ENCODE measurements at places on chromosomes 5 and 9.

DNA sequence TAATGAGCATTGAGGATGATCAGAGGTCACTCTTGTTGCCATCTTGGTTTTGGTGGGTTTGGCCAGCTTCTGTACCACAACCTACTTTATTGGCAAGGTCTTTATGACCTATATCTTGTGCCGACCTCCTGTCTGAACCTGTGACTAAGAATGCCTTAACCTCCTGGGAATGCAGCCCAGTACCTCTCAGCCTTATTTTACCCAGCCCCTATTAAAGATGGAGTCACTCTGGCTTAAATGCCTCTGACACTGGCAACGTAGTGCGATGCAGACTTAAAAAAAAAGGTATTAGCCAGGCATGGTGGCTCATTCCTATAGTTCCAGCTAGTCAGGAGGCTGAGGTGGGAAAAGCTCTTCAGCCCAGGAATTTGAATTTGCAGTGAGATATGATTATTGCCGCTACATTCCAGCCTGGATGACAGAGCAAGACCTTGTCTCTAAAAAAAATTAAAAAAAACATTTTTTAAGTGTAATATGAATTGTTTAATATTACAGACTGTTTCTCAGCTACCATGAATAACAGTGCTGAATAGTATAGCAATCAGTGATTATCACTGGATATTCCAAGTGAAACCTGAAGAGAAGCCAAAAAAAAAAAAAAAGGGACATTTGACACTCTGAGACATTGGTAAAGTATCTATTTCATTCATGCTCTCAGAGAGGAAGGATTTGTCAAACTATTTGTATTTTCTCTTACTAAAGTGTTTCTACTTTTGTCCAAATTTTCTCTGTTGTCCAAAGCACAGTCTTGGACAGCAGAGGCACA lies 18.3 kb upstream of the STOM start:
- DNase-seq = no peak

DNA sequence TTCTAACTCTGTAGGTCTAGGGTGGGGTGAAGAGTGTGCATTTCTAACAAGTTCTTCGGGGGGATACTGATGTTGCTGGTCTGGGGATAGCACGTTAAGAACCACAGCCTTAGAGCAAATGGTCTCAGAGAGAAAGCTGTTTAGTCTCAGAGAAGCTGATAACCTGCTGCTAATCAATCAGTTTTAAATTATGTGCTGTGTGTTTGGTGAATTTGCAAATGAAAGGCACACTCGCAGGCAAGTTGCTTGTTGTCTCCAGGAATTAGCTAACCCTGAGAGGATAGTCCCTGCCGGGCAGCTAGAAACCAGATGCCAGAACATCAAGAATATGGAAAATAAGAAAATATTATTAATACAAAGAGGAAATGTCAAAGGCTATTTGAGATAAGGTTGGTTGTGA lies 79.2 kb downstream of the DMRT2 start:
- DNase-seq = no peak

DNA sequence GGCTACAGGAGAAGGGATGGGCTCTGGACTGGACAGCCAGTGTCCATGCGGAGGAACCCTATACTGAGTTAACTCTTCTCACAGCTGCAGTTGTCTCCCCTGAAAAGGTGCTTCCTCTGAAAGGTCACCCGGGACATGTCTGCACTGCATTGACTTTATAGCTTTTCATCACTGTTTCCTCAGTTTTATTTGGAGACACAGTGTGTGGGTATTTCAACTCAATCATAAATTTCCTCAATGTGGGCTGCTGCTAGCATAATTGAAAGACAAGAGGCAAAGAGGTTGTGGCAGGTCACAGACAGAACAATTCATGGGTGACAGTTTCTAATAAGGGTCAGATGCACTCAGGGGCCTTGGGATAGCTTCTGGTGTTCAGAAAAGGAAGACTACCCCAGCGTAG lies 336.8 kb downstream of the KDM4C start:
- DNase-seq = no peak

- peak; percentile 40 for DNase-seq
These were observed 124.6 kb upstream of the TAF11L2 start for GRCh38 chr5:17373406-17373805.

DNA sequence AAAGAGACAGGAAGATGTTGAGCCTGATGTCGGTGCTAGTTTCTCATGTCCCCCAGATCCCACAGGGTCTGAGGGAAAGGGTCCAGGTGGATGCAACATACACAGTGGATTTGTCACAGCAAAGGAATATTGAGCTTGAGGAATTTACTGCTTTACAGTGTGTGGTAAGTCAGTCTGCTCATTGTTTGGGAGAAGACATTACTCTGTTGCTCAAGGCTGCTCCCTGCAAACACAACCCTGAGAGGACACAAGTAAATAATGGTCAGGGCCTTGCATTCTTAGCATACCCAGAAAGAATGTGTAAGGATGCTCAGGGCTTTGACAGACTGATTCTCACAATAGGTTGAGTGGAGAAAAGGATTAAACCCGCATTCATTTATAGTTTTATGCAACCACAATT lies 7.3 kb upstream of the MAN2A1 start:
- no peak for DNase-seq

- DNase-seq = peak; percentile 26
These were observed 686.5 kb upstream of the DMAC1 start for GRCh38 chr9:8486095-8486494.

DNA sequence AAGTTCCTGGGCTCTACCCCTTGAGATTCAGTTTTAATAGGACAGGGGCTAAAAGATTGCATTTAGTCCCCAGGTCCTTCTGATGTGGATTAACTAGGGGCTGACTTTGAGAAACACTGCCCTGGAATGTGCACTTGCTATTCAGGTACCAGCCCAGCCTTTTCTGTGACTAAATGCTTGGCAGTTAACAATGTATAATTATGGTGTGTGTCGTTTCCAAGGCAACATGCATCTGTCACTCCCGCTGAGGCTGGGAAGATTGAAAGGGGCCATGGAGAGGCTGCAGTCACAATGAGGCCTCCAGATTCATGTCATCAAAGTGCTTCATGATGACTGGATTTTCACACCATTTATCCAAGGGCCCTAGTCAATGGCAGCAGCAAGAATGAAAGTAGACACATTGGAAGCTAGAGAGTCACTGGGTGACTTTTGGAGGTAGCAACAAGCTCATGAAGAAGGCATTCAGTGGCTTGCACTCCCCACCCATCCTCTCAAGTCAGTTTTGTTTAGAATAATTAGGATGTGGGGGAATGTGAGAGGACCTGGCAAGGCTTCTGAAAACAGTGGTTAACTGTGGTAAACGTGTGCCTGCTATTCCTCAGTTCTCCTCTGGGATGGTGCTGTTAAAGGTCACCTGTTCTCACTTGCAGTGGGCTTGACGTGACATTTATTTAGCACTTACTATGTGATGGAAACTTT lies 28.3 kb downstream of the RAI14 start:
- no peak for DNase-seq

DNA sequence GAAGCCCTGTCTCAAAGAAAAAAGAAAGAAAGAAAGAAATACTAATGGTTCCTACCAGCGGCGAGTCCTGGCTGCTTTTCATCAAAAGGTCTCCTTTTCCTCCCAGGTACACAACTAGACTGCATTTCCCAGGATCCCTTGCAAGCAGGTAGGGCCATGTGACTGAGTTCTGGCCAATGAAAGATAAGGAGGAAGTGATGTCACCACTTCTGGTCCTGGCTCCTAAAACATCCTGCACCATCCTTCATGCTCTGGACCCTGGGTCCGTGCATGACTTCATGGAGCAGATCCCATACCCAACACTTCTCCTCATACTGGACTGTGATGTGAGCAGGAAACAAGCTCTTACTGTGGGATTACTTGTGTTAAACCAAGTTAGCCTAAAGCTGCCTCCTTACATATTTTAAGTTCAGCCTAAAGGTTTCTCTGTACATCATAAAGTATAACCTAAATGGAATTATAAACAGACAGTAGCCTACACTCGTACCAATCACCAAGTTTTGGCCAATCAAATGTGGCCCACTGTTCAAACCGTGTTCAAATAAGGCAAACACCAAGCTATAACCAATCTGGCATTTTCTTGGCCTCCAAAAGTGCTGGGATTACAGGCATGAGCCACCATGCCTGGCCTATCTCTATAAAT lies 30.2 kb upstream of the FUBP3 start:
- no peak for DNase-seq

GRCh38 chr5:17089690-17090089 lies 127.7 kb upstream of the BASP1 start:
- DNase-seq = no peak

GRCh38 chr5:76849419-76850291 lies at the start of gene S100Z:
Gene S100Z, plus strand, starts transcription at chr5:76850014. Its CDS starts 25,346 bp downstream, at chr5:76875360.
- peak; percentile 39 for DNase-seq

- DNase-seq = no peak
These were observed 16.4 kb upstream of the ADAMTSL1 start for GRCh38 chr9:18457510-18457909.

DNA sequence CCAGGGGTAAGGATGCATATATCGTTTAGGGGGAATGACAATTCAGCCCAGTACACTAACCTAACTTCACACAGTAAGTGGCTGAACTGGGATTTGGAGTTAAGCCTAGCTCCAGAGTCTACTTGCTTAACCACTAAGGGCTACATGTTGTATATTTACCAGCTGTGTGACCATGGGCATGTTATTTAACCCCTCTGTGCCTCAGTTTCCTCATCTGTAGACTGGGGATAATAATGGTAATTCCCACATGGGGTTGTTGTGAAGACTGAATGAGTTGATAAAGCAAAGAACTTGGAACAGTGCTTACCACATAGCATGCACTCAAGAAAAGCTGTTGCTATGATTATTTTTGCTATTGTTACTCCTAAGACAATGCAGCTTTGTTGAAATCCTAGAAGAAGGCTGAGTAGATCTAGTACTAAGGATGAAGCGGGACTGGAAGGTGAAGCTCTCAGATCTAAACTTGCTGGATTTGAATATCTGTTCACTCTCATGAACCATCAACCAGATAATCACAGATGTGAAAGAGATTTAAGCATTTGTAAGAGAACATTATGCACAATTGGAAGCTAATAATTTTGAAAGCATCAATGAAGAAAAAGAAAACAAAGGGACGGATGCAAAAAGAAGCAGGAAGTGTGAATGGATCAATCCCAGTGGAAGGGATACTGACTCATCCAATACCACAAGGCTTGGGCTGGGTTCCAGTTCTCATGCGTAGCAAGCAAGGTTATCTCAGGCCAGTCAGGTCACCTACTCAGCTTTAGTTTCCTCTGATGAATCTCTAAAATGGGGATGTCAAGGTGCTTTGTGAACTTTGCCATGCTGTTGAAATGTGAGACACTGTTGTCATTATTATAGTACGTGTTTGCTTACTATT lies 78.5 kb upstream of the TBC1D2 start:
- no peak for DNase-seq

- no peak for DNase-seq
These were observed 410.3 kb downstream of the DTWD2 start for GRCh38 chr5:118578093-118578492.

DNA sequence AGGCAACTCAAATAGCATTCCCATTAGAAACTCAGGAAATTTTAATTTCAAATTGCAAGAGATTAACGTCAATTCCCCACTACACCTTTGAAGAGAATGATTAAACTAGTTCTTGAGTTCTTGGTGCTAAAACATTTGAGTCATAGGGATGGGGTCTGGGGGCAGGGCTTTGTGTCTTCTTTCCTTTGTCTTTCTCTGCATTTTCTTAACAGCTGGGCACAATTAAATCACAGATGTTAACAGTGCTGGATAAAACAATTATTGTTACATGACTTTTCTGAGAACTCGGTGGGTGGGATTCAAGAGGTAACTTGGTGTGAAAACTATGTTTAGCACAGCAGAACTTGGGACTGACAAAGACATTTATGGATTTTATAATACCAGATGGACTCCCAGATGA lies 351.9 kb upstream of the TNC start:
- no peak for DNase-seq

DNA sequence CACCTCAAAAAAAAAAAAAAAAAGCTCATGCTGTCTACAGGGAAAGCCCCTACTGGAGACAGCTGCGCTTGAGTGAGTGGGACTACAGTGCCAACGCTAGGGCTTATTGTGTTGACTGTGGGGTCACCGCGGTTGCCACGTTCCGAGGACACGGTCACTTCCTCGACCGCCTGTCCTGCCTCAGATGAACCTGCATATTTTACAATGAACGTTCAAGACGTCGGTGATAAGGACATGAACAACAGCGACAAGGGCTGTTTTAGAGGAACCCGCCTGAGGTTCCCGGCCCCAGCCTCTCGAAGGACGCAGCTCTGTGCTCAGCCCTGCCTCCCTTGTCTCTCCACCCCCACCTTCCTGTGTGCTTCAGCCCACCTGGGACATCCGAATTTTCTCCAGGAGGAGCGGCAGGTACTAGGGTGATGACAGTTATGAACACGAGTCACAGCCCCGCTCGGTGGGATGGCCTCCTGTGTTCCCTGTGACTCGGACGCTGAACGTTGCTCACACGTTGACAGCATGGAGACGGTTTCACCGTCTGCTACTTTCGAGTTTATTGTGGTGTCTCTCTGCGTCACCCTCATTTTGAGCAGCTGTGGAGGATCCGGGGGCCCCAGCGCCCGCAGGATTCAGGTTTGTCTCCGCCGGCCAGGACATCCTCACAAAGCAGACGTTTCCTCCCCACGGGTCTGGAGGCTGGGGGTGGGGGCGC lies 11.3 kb upstream of the DIPK1B start:
- peak; percentile 61 for DNase-seq
